ENCODE measurements at places on chromosomes 2 and 18. TPM values are rescaled to one million over a fixed set of nuclear protein-coding genes. Genes with fewer than 3 reads are reported as not detected.
A peak's percentile ranks its signal among the peaks of the same experiment; 100 is the strongest.

Gene AKAIN1
- total RNA-seq: not detected

Gene TMEM200C
- total RNA-seq: not detected

- no peak for DNase-seq
- H3K36me3 ChIP-seq: no peaks in the 10 kb centered on the region
- H3K4me3 ChIP-seq: no peak overlapping the region
- no peaks in the 10 kb centered on the region for H3K4me1 ChIP-seq
- no peaks in the 10 kb centered on the region for H3K27me3 ChIP-seq
Measured at GRCh38 chr2:225326969-225327368, 72.5 kb upstream of the NYAP2 start.

DNA sequence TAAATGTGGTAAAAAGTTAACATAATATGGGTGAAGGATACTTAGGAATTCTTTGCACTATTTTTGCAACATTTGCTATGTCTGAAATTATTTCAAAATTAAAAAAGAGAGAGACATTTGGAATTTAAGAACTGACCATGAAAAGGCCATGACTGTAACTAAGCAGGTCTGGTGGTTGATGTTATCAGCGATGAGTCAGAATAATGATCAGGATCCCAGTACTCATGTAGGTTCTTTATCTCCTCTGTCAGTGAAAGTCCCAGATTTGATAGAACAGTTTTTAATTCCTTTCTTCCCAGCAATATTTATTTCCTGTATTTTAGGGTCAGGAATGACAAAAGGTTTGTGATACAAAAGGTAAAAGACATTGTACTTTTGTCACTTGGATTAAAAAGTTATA lies 242.4 kb upstream of the ZNF521 start:
- H3K27me3 ChIP-seq: no peaks in the 10 kb centered on the region
- H3K36me3 ChIP-seq: no peaks in the 10 kb centered on the region
- no peak overlapping the region for H3K4me3 ChIP-seq

- H3K4me3 ChIP-seq: peak overlapping the region; percentile 49
- no peaks in the 10 kb centered on the region for H3K36me3 ChIP-seq
- H3K4me1 ChIP-seq: peaks cover 84% of the 10 kb centered on the region
- peak overlapping the region; percentile 92 for H3K27ac ChIP-seq
Measured at GRCh38 chr2:74186038-74186437, 7.4 kb upstream of the MOB1A start.

Measured in Karpas-422 (cell line).